CD4-positive, alpha-beta T cell treated with Interleukin-21 for 1 hour (primary cell): ENCODE measurements at places on chromosomes 2 and 18.

DNA sequence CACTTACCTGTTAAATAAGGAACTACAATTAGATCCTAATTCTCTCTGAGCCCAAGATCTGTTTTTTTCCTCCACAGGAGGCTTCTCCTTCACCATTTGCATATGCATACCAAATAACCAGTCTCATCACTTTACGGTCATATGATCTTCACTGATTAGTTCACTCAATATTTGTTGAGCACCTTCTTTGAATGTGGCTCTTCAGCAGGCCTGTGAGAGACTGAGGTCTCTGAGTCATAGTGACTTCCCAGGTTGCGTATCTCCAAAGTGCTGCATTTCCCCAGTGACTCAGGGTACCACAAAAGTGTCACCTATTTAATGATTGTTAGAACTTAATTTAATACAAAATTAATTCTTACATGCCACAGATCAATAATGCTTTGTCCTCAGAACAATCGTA lies 108.8 kb upstream of the TRIB2 start:
- no peak for DNase-seq

DNA sequence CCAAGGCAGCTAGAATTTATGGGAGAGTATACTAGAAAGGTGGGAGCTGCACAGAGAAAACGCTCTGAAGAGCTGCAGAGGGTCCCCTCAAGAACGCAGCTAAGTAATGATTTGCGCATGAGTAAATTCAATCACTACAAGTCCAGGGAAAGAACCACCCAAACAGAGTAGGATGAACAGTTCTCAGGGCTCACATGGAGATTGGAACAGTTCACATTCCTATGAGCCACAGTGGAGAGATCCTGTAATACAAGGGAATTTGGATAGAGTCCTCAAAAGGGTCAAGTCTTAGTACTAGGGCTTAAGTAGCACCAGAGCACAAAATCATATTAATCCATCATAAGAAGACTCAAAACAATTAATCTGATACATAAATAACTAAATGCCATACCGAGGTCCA lies 12.7 kb downstream of the OLA1 start:
- DNase-seq, result no peak

- DNase-seq, result peak; percentile 74
Observed at GRCh38 chr2:95023222-95023597, 2.3 kb upstream of the MAL start.

DNA sequence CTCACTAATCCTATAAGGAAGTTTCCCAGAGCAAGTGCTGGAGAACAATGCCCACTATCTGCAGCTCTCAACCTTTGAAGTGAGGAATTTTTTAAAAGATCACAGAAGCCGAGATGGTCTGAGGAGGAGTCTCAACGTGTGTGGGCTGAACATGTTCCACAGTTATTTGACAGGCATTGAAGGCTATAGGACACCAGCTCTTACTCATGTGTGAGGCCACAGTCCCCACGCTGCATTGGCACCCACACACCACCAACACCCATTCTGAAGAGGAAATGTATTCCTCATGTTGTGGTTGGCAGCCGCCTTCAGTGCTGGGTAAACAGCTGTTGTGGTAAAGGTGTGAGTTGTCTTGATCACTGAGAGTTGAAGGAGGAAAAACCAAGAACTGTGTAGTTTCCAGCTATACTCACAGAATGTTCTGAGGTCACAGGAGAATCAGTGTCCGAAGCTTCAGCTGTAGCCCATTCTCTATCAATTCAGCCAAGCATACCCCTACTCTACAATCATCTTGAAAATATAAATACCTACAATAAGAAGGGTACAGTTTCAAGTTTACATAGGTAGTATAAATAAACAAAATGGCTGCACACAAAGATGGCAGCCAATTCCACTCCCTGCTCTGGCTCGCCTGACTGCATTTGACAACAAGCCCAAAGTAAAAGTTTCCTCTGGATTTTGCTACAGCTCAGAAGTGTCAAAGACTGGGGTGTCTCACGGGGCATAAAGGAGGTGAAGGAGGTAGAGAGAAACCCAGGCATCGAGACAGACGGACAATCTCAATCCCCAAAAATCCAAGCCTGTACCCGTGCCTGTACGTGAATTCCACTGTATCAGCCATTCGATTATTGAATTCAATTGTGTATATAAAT lies 12.1 kb downstream of the CD226 start:
- peak; percentile 87 for DNase-seq

- no peak for DNase-seq
Observed at GRCh38 chr2:69177063-69177771, 164.2 kb downstream of the ANTXR1 start.

- DNase-seq, result peak; percentile 19
Observed at GRCh38 chr2:64698668-64699444, 45.1 kb upstream of the SERTAD2 start.

GRCh38 chr2:37456479-37456878 lies 112.0 kb downstream of the QPCT start:
- DNase-seq, result peak; percentile 52

DNA sequence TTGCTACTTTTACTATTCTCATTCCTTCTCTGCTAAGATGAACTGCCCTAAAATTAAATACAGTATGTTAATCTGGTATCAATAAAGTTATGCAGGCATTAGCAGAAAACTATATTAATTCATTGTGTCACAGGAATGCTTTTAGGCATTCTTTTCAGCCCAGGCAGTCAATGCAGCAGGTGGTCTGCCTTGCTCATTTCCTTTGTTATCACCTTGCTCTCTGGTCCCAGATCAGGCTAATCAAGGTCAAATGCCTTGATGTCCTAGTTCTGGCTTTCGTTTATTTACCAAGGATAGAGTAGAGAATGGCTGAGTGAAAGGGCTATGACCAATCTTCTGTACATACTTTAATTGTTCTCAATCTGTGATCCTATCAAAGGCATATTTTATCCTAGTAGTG lies 1023.6 kb downstream of the TMEM182 start:
- no peak for DNase-seq

DNA sequence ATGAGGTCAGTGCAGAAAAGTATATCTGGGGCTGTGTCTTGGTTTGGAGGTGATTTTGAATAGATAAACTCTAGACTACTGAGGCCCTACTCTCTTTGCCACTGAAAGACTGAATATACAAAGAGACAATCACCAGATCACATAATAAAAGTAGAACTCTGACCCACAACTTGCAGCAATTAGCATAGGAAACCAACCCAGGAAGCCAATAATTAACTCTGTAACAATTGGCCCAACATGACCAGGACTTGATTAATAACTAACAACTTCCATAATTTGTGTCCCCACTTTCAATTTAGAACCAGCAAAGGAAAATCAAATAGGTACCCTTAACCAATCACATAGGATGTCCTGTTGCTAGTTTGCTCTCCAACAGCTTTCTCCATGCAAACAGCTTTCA lies 1104.9 kb upstream of the CELF4 start:
- DNase-seq, result no peak

- DNase-seq, result no peak
Observed at GRCh38 chr2:24432735-24433134, 58.3 kb upstream of the NCOA1 start.

- no peak for DNase-seq
Observed at GRCh38 chr2:101830555-101830954, 133.0 kb downstream of the MAP4K4 start.

DNA sequence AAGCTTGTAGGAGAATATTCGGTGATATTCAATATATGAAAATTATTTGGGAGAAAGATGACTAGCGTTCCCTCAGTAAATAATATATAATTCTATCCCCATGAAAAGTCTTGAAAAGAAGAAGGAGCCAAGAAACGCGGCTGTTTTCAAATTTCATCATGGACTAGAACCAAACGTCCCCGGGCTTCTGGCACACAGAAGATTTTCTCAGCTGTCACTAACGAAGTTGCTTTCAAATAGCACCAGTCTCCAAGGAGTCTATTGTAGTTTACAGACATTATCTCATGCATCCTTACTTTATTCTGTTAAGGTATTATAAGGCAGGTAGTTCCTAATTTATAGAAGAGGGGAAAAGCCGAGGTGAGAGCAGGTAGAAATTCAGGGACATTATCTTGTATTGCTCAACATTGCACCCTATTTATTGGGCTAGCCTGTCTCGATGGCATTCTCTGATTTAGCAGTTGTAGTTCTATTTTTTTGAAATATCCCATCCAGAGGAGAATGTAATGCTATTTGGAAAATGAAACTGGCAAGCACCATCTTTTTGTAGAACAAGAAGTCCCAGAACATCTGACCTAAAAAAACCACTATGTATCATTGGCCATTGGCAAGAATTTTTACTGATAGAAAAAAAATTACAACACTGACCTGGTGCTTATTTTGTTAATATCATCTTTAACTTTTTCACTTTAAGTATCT lies 198.1 kb upstream of the RASGRP3 start:
- DNase-seq, result no peak

DNA sequence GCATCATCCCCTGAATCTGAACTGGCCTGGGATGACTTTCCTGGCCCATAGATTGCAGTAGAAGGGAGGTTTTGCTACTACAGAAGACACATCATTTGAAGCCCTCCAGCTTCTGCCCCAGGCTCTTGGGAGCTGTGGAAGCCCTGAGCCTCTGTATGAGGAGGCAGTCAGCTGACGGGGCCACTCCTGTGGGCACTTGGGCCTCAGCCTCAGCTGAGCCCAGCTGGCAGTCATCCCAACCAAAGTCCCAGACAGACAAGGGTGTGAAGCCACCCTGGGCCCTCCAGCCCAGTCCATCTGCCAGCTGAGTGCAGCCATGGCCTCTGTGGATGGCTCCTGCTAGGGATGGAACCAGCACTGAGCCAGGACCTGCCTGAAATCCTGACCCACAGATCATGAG lies 502.3 kb upstream of the HS6ST1 start:
- DNase-seq, result no peak

GRCh38 chr2:25400169-25400568 lies 58.4 kb upstream of the DNMT3A start:
- no peak for DNase-seq

DNA sequence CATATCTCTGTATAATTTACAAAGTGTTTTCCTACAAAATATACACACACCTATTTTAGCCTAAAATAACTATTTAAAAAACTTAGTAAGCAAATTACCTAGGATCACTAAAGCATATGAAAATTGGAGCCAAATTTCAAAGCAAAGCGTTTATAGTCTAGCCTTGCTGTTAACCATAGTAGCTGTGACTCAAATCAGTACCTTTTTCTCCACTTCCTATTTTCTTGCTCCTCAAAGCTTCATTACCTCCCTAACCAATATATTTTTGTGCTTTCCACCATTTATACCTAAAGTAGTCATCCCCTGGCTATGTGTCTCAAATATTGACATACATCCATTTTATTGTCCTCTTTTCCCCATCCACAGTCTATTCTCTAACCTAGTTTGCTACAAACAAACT lies 73.1 kb downstream of the ERBB4 start:
- no peak for DNase-seq

DNA sequence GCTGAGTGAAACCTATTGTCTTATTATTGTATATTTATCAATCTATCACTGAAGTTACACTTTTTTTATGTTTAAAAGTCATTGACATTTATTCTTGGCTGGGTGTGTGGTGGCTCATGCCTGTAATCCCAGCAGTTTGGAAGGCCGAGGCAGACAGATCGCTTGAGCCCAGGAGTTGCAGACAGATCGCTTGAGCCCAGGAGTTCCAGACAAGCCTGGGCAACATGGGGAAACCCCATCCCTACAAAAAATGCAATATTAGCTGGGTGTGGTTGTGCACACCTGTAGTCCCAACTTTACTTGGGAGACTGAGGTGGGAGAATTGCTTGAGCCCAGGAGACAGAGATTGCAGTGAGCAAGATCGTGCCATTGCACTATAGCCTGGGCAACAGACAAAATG lies 97.8 kb downstream of the EPC2 start:
- no peak for DNase-seq

DNA sequence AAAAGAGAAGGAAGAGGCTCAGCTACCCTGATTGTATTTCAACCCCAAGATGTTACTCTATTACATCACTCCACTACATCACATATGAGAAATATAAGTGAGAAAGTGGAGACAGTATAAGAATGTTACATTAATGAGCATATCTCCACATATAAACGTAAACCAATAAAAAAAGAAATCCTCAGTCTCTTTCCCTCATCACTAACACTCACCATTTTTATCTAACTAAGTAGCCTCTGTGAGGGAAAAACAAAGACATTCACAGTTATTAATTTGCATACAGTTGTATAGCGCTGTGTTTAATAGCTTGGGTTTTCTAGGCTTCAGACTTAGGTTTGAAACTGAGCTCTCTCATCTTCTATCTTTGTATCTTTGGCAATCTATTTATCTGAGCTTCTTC lies 489.1 kb upstream of the LRRTM4 start:
- DNase-seq, result no peak

GRCh38 chr2:9390151-9390850 lies 33.0 kb downstream of the ITGB1BP1 start:
- no peak for DNase-seq
